Stimulated activated CD8-positive, alpha-beta memory T cell treated with anti-CD3 and anti-CD28 coated beads, Interleukin-4, amount 100 ng/mL, for 1 hour (primary cell): ENCODE measurements at places on chromosomes 4 and X.

DNA sequence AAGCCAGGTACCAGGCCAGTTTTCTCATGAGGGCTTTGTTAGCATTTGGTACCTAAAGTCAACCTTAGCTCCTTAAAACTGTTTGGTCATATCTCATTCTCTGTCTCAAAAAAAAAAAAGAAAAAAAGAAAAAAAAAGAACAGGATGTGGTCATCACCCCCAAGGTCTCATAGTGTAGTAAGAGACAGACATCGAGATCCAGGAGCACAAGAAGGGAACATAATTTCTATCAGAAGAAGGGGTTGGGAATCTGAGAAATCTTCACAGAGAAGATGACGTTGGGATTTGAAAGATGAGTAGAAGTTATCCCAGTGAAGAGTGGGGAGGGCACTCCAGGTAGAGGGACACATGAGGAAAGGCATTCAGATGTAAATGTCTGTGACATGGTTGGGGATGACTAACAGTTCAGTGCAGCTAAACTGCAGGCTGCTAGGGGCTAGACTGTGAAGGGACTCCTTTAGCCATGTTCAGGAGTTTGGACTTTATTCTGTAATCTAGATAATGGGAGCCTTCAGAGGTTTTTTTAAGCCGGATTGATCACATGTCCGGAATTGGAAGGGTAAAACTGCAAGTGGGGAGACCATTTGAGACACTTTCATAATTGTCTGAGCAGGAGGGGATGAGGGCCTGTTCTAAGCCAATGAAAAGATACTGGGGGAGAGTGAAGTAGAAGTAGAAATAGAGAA is 26.9 kb upstream of the GJB1 start:
- no peak for DNase-seq

DNA sequence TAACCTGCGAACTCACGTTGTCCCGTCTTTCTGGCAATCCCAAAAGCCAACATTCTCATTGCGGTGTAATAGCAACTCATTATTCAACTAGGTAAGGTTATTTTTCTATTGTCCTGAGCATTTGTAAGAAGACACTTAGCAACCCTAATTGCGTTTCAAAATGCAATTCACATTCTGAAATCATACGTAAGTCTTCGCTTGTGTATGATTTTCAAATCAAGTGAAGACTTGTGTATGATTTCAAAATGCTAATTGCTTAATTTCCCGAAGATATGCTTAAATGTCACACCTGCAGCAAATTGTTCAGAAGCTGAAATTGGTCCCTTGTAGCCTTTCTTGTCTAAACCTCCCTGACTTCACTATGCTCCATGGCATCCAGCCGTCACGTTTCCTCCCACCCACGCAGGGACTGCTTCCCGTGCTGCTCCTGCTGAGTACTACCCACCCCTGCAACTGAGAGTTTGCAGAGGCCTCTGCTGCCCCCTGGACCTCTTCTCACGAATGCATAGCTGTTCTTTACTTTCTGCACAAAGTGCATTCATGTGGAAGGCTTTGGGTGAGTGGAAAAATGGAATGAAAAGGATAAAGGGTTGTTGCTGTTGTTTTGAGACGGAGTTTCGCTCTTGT is 40.8 kb upstream of the CLDN24 start:
- no peak for DNase-seq

DNA sequence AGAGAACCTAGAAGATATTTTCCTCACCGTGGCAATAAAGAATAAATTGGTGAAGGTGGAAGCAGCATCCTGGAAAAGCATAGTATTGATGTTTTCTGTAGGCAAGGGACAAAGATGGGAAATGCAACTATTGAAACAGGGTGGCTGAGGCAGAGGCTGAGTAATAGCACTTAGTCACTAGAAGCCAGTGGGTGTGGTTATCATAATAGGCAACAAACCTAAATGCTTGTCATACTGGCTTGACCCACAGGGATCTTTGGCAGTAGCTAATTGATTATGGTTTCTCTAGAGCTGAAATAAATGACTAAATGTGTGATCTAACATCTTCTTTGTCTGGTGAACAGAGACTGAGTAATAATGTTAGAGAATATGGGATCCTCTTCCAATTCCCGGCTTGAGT is 353.6 kb upstream of the RPS6KA3 start:
- DNase-seq = no peak

GRCh38 chrX:19017271-19017670 is 33.4 kb upstream of the PHKA2 start:
- no peak for DNase-seq

DNA sequence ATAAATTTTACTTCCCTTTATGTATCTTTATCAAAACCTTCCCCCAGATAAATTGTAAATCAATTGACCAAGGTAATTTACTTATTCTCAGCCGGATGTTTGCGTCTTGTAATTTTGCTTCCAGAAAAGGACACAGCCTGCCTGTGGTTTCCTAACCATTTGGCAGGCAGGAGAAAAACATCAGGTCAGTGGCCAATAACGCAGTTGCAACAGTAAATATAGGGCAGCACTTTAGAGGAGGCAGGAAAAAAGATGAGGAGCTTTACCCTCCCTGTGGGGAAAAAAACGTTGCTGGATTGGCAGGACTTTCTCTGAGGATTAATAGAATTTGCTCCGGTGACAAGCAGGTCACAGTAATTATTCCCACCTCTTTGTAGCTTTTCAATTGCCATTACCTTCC is 2618.1 kb downstream of the ARAP2 start:
- no peak for DNase-seq

DNA sequence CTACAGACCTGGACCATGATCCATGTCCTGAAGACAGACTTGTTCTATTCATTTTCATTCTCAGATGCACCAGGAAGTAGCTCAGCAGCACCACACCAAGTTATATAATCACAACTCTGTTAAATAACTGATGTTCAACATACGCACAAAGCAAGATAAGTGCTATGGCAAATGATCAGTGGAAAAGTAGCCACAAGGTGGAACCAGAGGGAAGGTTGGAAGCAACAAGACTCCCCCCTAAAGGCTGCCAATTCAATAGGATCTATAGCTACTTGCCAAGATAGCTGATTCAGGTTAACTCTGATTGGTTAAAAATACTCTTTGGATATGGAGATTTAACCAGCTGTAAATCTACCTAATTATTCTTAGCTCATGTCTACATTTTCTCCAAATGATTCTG is 23.7 kb upstream of the FAM47B start:
- no peak for DNase-seq

DNA sequence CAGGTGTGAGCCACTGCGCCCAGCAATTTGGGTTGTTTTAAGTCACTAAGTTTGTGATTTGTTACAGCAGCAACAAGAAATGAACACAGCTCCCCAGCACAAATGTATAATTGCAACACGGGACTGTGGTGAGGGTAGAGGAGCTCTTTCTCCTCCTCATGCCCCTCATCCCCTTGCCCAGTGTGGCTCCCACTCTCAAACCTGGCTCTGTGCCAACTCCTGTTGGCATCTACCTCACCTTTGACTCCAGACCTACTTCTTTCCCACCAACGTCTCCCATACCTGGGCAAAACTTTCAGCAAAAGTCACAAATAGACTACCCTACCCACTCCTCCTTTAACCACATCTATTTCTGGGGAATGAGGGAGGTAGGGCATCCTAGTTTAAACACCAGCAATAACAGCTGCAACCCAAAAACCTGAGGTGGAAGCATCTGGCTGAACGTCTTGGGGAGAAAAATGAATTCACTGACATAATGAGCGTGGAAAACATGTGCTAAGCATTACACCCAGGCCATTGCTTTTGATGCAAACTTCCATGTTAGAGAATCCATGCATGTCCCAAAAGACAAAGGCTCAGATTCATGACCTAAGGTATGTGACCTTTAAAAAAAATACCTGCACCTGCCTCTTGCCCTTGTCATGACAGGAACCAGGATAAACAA is 19.2 kb downstream of the LNX1 start:
- DNase-seq = no peak

DNA sequence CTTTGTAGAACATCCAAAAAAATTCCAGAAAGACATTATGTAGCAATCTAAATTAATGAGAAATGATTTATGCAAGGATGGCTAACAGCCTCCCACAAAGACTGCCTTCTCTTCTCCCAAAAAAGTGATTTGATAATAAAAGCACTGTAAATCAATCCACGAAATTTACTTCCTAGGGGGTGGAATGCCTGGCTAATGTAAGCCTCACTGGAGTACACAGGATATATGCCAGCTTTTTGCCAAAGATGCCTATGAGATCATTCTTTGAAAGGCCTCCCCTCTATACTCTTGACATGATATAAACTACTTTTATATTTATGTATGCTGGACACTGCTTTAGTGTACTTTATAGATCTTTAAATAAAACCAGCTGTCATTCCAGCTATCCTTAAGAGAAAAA is 211.1 kb downstream of the ADAMTS3 start:
- DNase-seq = no peak

GRCh38 chr4:36128689-36129088 is 115.6 kb downstream of the ARAP2 start:
- no peak for DNase-seq

GRCh38 chr4:164058776-164059445 is 564.4 kb downstream of the TMA16 start:
- DNase-seq = no peak

DNA sequence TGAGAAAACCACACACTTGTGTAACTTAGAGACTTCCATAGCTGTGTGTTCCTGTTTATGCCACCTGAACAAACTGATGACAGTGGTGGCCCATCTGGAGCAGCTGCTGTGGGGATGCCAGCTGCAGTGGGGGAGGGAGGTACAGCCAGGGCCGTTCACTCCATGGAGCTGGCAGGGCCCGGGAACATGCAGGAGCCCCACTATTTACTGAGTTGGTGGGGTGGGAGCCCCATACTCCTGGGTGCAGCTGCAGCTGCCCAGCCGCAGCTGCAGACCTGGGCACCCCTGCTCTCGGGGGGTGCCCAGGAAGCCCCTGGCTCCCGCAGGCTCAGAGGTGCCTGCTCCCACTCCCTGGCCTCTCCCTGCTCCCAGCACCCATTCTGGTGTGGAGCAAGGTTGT is 398.6 kb upstream of the RASGEF1B start:
- no peak for DNase-seq

DNA sequence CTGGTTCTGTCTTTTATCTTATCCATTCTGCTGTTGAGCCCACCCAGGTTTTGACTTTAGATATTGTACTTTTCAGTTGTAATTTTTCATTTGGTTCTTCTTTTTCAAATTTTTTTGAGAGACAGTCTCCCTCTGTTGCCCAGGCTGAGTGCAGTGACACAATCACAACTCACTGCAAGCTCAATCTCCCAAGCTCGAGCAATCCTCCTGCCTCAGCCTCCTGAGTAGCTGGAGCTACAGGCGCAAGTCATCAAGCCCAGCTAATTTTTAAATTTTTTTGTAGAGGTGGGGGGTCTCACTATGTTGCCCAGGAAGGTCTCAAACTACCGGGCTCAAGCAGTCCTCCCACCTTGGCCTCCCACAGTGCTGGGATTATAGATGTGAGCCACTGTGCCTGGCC is 25.7 kb downstream of the LETM1 start:
- DNase-seq = no peak

DNA sequence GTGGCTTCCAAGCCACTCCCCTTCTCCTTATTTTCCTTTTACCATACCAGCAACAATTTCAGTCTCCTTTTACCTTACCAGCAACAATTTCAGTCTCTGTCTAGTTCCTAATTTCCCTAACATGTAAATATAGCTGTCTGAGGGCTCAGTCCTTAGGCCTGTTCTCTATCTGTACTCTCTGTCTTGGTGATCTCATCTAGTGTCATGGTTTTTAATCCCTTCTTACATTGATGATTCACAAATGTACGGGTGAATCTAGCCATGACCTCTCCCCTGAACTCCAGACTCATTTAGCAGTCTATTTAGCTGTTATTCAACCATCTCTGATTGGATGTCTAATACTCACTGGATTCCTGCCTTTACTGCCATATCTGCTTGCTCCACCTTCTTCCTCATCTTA is 7.2 kb downstream of the IL15 start:
- no peak for DNase-seq

DNA sequence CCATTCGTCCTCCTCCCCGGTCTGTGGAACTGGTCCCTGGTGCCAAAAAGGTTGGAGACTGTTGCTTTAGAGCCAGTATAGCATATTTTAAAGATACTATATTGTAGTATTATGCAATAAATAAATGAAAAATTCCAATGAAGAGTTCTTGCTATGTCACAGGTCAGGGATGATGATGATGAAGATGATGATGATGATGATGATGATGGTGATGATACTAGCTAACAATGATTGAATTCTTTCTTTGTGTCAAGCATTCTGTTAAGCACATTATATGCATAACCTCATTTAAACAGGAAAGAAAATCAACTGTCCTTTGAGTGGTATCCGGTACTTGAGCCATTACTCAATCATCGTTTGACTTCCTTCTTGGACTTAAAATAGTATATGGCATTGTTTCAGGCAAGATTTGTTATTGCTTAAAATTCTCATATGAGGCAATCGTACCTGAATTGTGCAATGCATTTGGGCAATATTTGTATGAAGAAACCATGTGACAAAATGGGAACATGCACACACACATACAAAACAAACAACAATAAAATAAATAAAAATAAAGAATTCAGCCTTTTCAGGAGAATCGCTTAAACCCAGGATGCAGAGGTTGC is 22.8 kb upstream of the TLR2 start:
- no peak for DNase-seq

DNA sequence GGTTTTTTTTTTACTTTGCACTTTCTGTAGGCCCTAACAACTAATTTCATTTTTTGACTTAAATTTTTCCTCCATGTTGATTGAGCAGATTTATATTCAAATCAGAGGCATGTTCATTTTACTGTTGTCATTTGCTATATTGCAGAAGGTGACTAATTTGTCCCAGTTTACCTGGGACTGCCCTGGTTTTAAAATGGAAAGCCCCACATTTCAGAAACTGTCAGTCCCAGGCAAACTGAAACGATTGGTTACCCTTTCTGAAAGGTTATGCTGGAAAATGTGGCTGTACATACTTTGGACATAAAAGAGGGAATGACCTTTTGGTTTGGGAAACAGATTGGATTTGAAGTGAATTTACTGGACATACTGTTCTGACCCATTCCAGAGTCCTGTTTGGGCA is 160.0 kb downstream of the SPCS3 start:
- no peak for DNase-seq

DNA sequence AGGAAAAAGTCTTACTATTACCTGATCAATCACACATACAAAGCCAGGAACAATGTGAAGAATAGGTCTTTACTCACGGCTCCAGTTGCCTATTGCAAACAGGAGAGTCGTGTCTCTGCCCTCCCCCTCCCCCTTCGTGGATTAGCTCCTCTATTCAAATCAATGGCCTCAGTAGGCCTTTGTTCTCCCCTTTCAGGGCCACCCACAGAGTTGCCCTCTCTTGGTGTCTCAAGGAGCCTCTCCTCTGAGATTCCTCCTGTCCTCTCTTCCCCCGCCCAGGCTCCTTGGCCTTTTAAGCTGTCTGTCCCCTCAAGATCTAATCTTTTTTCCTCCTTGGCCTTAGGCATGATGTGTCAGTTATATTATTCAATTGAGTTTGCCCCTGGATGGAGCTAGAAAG is 107.2 kb upstream of the NALF2 start:
- DNase-seq = no peak
